CD4-positive, alpha-beta T cell treated with Interleukin-10 for 1 hour (primary cell): ENCODE measurements at places on chromosomes 7 and 10.

DNA sequence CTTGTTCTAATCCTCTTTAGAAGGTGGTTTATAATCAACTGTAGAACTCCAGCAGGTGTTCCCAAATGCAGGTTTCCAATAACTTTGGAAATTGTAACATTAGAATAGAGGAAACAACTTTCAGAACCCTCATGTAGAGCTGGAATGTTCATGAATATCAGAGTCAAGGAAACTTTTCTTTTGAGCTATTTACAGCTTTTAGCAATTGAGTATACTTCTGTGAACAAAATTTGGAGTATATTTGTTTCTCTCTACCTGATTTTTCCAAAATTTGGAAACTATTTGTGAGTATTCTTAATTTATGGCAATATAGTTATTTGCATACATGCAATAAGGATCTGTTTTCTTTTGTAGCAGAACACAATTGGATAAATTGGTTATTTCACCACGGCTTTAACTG, 2.8 kb upstream of the CFAP43 start:
- DNase-seq = no peak

- DNase-seq = no peak
These were observed 5.0 kb upstream of the SEC31B start for GRCh38 chr10:100524638-100525037.

GRCh38 chr7:134699899-134700298, 53.2 kb downstream of the BPGM start:
- no peak for DNase-seq

GRCh38 chr7:1668396-1669063, 1.5 kb upstream of the ELFN1 start:
- no peak for DNase-seq

DNA sequence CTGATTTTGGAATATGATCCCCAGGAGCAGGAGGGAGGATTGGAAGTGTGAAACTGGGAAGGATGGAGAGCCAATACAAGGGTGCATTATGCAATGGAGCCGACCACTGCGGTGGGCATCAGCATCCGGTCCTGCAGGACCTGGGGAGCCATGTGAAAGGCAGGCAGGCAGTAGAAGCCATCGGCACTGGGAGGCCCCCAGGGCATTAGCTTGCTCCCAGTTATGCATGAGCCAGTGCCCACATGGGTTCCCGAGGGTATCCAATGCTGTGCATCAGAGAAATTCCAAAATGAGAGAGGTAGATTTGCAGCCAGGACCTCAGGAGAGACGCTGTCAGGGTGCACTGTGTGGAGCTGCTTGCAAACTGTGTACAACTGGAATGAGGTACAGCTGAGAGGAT, 8.7 kb upstream of the KCP start:
- no peak for DNase-seq

GRCh38 chr10:102906507-102906906, 11.6 kb upstream of the CNNM2 start:
- no peak for DNase-seq

GRCh38 chr10:97547962-97548361, 24.6 kb upstream of the ANKRD2 start:
- DNase-seq = no peak

DNA sequence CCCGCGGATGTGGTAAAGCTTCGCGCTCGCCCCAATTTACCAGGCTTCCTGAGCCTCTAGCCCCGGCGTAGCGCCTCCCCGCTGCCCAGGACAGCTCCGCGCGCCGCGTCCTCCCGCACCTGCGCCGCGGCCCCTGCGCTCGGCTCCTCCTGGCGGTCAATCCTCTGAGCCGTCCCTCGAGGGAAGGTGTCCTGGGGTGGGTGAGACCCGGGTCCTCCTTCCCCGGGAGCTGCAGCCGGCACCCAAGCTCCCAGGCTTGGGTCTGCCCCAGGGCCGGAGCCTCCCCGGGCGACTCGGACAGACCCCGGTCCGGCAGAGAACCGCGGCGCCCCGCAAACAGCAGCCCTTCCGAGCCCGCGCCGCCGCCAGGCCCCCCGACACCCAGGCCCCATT, 512 bp downstream of the OSBPL3 start:
- DNase-seq = peak; percentile 81

DNA sequence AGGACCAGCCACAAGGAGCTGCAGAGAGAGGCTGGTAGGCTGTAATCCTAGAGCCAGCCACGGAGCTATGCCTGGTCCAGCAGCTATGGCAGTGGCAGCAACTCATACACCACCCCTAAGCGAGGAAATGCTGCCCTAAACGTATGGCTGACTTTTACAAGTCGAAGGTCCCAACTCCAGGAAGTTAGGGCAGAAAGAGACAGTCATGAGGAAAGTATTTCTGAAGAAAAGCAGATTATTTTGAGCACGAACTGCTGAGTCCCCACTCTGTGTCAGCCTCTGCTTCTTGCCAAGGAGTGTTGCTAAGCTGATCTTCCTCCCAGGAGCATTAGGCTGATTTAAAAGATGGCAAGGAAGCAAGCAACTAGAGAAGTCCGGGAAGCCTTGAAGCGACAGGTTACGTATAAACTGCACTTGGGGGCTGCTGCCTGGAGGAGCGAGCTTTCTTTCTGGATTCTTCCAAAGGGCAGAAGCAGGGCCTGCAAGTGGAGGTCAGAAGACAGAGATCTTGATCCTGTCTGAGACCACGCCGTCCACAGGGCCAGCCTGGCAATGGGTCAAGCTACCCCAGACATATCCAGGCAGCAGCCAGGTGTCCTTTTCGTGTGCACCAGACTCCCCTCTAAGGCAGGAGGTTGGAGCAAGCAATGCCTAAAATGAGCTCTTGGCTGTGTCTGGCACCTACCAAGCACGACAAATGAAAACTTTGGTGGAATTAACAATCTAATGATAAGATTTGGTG, 39.4 kb downstream of the PLXNA4 start:
- no peak for DNase-seq

DNA sequence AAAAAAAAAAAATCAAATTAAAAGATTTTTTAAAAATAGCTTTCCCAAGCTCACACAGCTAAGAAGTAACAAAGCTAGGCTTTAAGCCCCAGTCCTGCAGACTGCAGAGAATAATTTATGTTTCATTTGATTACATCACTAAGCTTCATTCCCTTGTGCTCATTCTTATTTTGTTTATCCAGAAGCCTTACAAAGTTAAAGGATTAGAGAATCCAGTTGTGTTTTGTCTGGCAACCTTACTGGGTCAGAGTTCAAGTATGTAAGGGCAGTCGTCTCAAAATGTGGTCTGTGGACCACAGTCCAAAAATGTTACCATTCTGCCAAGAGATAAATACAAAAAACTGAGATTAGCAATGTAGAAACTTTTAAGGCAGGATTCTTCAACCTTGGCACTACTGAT, 32.1 kb upstream of the EZH2 start:
- no peak for DNase-seq

DNA sequence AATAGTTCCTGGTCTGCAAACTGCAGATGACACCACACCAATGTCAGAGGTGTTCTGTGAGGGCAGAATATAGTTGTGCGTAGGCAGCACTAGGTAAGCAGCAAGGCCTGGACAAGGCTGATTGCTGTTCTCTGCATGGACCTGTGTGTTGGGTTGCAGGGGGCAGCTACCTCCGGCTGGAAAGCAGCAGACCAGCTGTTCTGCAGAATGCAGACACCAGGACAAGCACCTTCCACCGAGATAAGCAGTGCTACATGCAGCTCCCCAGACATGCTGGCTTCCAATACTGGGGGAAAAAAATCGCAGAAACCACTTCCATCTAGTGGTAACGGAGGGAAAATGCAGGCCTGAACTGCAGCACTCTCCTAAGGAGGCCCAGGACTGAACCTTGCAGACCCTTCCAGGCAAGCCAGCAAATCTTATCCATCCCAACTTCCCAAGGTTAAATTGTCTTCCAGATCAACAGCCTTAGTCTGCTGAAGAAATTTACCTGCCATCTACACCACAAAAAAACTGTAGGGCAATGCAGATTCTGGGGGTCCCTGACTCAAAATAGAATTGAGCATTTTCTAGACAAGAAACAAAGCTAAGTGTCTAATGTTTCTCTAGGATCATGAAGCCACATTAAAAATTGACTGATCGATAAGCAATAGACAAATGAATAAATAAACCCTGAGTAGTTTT, 50.5 kb upstream of the COBL start:
- peak; percentile 4 for DNase-seq

DNA sequence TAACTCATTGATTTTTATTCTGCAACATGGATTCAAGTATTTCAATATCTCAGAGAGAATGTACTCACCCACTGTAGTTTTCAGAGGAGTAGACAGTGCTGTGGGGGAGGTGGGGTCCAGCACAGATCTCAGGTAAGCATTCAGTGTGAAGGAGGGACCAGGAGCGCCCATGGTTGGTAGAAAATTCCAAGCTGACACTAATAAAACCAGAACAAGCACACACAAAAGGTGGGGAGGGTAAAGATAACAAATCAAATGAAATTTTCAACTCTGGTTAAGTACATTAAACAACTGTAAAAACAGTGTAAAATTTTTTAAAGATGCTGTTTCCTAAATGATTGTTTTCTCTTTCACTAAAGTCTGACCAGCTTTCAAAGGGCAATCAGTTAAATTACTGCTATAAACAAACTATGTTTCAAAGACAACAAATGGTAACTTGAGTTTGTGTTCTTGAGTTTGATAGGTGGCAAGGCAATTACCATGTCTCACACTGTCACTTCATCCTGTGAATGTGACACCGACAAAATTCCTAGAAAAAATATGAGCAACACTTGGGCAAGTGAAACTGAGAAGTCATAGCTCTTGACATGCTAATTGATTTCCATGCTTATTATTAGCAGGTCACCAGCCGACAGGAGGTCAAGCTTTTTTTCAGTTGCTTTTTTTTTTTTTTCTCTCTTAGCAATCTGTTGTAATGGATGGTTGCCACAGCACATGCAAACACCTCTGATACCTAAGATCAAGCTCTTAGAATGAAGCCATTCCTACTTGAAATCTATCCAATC, 205.8 kb upstream of the SLC26A5 start:
- no peak for DNase-seq

GRCh38 chr7:30634193-30634626, 39.5 kb downstream of the GARS1 start:
- no peak for DNase-seq

DNA sequence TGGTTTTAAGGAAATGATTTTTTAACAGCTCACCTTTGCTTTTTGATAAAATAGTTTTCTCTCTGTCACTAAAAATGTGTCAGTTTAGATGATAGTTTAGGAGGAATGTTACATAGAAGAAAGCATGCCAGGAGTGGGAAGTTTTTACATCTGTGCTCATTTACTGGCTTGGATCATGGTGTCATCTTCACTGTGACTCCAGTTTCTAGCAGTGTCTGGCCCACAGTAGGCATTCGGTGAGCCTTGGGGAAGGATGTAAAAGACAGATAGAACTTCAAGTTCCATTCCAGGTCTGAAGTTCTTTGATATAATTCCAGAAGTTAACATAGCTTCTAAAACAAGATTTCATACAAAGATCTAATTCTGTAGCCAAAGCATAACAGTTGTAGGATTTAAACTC, 259.2 kb downstream of the BICC1 start:
- DNase-seq = no peak

DNA sequence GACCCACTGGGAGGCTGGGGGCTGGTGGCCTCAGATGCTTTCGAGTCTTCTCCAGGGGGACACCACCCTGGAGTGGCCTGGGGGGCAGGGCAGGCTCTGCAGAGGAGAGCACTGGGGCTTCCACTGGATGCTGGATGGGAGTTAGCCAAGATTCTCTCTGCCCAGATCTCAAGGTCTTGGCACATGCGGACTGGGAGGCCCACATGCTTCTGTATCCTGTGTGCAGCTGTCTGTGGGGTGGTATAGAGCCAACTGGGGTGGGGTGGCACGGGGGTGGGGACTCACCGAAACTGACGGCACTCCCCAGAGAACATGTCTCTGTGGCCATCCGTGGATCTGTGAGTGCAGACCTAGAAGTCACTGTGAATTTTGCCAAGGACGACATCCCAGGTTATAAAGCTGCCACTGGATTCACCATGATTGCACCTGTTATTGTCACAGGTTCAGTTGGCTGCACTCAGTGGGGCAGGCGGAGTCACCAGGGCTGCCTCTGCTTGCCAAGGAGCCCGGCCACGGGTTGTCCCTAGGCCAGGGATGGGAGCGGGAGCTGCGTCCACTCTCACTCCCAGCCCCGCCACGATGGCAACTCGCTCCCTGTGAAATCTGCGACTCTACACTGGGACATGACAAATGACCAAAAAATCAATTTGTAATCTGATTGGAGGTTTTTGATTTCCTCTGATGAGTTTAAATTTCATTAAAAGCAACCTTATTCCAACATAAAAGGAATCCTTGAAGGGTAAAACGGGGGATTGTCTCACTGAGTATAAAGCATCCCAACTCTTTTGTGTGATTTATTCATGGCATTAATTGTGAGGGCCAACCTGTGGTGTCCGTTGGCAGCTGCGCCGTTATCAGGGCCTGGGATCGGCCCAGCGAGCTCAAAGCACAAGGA, 131.3 kb downstream of the EBF3 start:
- DNase-seq = no peak

DNA sequence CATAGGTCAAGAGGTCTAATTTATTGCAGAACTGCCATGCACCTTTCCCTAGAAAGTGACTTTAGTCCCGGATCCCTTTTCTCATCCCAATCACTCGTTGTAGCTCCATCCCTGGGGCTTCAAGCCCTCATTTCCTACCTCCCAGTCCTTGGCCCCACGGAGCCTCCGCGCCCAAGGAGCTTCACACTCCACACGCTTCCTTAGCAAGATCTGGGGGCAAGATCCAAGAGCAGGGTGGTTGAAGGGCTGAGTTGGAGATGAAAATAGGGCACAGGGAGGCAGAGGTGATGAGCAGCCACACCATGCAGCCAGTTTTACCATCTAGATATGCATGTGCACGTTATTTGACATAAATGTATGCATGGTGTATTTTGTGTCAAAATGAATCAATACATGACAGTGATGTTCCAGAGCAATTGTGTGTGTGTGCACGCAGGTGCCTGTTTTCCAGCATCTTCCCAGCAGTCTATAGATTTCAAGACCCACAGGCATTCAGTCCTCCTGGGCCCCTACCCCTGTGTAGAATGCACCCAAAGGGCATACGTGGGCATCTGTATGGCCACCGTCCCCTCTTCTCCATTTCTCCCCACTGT, 6.0 kb upstream of the TRPV6 start:
- no peak for DNase-seq

DNA sequence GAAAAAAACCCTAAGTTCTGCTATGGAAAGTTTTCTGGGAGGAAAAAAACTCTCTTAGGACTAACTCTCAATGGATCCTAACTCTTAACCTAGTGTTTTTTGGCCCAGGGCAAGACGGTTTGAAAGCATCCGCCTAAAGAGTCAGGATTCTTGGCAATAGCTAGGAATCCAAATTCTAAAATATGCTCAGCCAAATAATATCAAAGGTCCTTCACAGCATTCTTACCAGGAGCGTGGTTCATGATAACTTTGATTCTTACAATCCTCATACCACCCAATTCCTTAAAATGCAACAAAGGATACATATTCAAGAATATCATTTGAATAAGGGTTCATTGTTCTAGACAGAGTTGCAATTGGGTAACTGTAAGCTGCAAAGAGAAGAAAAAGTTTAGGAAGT, 21.3 kb downstream of the CPA1 start:
- DNase-seq = no peak
